ENCODE measurements at places on chromosomes 4 and X.

- peak; percentile 77 for DNase-seq
Observed at GRCh38 chr4:145487631-145488030, 6.0 kb downstream of the SMAD1 start.

DNA sequence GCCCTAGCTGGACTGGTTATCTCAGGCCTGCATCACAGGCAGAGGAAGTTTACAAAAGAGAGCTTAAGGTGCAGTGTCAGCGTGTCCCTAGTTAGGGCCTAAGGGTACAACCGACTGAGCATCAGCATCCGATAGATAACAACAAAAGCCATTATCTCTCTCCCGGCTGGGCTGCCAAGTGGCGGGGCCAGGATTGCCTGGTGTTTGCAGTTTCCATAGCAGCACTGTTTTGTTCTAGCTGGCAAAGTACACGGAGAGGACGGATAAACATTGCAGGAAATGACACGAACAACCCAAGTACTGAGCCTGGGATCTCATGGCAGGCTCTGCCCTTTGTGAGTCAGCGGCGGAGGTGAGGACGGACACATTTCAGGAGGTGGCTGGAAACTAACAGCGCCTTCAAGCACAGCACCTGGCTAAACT, 104.7 kb upstream of the NOCT start:
- no peak for DNase-seq

DNA sequence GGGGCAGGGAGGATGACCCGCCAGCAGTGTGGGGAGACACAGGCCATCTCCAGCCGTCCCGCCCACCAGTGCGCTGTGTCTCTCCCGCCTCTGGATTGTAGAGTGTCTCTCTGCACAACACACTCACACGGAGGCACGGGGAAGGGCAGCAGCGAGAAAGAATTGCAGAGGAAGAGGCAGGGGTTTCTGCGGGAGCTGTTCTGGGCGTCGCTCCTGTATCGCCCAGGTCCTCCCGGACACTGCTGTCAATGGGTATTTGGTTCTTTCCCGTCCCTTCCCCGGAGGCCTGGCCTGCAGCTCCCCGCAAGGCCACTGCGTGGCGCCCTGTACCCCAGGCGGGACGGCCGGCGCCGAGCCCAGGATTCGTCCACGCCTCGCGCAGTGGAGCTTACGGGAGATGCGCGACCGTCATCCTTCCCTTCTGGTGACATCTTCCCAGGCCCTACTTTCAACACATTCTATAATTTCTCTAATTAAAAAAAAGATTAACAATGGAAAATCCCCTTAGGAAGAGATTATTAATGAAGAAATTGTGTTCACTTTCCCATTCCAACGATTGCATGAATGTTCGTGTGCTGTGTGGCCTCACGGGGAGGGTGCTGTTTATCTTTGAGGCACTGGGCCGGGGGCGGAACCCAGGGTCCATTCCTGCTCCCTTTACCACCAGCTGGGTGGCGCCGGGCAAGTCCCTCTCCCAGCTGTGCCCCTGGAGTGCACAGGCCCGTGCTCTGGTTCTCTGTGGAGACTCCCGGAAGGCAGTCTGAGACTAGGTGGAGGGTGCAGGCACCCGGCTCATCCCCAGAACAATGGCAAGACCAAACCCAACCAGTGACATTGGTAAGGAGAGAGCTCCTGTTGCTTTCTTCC, 95.7 kb downstream of the CPZ start:
- peak; percentile 47 for DNase-seq

- no peak for DNase-seq
Observed at GRCh38 chrX:15382813-15383212, 1.4 kb downstream of the VEGFD start.

- peak; percentile 14 for DNase-seq
Observed at GRCh38 chrX:46758163-46758955, 559 bp downstream of the SLC9A7 start.

GRCh38 chrX:40953369-40953768, 131.9 kb upstream of the USP9X start:
- peak; percentile 34 for DNase-seq

GRCh38 chr4:94744850-94745249, 12.9 kb upstream of the BMPR1B start:
- no peak for DNase-seq

DNA sequence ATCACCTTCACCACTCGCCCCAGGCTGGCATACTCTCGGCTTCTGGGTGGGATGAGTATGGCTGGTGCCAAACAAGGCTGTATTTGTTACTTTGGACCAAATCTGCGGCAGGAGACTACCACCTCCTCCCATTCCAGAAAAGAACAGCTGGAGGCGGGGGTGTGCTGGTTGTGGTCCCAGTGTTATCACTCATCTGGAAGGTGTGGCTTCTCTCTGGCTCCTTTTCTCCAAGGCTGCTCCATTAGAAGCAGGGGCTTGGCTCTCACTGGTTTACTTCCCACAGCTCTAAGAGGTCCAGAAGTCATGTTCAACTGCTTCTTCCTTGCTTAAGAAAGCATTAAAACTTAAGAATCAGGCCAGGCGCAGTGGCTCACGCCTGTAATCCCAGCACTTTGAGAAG, 2.6 kb upstream of the TRIML2 start:
- no peak for DNase-seq

- DNase-seq: no peak
Observed at GRCh38 chr4:12636191-12636590, 847.9 kb downstream of the RAB28 start.

DNA sequence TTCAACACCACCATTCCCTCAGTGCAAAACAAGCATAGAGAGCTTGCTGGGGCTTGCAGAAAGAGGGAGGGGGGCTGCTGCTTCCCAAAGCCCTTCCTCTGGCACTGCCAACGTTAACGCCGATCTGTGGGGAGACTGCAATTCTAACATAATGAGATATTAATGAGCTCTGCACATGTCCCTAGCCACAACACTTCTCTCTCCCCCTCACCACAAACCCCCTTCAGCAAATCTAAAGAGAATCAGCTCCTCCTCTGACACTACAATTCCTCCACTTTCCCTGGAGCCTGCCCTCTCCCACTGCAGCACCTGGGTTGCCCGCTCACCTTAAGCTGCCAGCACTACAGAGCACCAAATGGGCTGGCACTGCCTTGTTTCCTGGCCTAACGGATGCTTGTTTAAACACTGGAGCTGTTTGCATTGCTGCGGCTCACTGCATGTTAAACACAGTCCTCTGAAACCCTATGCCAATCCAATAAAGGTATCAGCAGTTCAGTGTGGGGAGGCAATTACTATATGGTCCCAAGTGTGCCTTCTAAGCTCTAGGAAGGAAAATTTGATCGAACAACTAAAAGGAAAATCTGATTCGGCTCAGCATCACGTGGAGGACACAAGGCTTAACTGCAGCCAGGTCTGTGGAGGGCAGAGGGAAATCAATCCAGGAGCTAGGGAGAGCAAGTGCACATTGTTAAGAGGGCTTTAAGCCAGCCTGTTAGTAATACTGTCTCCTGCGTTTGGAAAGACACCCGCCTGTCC, 232.4 kb downstream of the MAML3 start:
- DNase-seq: no peak

GRCh38 chr4:13344216-13344615, 139.9 kb downstream of the RAB28 start:
- DNase-seq: no peak
